Activated T-helper 9 cell treated with anti-CD3 and anti-CD28 coated beads, Interleukin-2, amount 50 U/mL, for 16 hours (primary cell): ENCODE measurements at places on chromosomes 1 and 21.

DNA sequence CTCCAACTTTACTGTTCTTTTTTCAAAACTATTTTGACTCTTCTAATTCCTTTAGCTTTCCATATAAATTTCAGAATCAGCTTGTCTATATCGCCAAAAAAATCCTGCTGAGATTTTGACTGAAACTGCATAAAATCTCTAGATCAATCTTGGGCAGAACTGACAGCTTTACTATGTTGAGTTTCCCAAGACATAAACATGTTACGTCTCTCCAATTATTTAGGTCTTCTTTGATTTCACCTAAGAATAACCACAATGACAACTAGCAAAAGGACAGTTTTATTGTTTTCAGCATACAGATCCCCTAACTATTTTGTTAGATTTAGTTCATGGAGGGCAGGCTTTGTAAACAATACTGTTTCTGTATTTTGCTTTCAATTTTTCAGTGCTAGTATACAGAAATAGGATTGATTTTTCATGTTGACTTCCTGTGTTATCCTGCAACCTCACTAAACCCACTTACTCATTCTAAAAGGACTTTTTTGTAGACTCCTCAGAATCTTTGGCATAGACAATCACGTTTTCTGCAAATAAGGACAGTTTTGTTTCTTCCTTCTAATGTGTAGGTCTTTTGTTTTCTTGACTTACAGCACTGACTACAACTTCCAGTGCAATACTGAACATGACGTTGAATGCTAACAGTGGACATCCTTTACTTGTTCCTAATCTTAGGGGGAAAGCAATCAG, 63.4 kb downstream of the NPHP4 start:
- no peak for DNase-seq

GRCh38 chr1:72227667-72228066, 54.7 kb downstream of the NEGR1 start:
- DNase-seq = no peak

GRCh38 chr21:36550761-36551160, 70.8 kb upstream of the CLDN14 start:
- DNase-seq = no peak

- no peak for DNase-seq
Observed at GRCh38 chr1:23650344-23650990, 41.1 kb upstream of the RPL11 start.

DNA sequence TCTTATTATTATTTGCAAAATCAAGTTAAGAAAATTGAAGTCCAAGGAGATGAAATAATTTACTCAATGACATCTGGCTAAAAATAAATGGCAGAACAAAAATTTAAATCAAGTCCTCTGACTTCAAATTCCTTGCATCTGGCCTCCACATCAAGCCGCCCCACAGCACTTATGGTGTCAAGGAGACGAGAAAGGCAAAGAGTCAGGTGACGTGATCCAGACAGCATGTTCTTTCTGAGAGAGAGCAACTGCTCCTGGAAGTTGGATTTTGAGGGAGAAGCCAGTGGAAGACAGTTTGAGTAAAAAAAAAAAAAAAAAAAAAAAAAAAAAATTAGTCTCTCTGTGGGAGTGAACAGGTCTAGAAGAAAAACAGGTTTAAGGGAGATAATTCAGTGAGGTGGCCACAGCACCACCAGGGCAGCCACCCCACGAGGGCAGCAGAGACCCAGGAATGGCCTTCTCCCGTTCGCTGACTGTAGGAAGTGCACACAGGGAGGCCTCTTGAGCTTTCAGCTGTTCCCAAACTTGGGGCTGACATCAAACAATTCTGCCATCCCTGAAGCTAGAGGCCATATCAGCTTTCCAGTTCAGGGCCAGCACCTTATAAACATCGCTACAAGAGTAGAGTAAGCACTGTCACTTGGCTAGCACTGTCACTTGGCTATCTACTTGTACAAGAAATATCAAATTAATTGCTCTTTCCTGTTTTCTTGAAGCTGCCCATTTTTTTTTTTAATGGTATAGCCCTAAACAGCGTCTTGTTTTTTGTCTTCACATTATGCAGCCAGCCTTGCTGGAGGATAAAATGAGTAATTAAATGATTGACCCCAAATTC, 7.8 kb downstream of the C1orf162 start:
- peak; percentile 37 for DNase-seq

DNA sequence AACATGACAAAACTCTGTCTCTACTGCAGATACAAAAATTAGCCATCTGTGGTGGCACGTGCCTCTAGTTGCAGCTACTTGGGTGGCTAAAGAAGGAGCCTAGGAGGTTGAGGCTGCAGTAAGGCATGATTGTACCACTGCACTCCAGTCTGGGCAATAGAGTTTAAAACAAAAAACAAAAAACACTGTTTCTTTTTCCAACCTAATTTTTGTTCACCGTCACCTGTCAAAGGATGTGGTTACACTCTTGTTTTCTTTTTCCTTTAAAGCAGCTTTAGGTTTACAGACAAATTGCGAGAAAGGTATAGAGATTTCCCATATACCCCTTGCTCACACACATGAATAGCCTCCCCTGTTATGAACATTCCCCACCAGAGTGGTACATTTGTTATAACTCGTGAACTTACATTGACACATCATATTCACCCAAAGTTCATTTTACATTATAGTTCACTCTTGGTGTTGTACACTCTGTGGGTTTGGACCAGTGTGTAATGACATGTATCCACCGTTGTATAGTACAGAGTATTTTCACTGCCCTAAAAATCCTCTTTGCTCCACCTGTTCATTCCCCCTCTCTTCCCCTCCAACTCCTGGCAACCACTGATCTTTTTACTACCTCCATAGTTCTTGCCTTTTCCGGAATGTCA, 26.2 kb downstream of the SMG7 start:
- DNase-seq = no peak

DNA sequence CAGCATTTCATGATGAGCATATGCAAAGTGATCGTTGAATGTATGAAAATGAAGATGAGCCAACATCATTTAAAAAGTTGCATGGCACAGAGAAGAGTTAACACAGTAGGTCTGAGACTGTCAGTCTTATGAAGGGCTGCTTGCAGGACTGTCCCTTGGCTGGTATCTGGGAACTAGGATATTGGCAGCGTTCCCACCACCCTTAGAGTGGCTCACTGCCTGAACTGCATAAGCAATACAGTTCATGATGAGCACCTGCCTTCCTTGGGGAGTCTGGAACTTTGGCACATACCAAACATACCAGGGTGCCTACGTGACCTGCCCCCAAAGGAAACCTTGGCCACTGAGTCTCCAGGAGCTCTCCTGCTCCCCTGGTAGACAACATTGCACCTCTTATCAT, 161.8 kb downstream of the DSCAM start:
- DNase-seq = no peak

GRCh38 chr1:171254859-171255258, 6.6 kb downstream of the FMO1 start:
- DNase-seq = no peak

DNA sequence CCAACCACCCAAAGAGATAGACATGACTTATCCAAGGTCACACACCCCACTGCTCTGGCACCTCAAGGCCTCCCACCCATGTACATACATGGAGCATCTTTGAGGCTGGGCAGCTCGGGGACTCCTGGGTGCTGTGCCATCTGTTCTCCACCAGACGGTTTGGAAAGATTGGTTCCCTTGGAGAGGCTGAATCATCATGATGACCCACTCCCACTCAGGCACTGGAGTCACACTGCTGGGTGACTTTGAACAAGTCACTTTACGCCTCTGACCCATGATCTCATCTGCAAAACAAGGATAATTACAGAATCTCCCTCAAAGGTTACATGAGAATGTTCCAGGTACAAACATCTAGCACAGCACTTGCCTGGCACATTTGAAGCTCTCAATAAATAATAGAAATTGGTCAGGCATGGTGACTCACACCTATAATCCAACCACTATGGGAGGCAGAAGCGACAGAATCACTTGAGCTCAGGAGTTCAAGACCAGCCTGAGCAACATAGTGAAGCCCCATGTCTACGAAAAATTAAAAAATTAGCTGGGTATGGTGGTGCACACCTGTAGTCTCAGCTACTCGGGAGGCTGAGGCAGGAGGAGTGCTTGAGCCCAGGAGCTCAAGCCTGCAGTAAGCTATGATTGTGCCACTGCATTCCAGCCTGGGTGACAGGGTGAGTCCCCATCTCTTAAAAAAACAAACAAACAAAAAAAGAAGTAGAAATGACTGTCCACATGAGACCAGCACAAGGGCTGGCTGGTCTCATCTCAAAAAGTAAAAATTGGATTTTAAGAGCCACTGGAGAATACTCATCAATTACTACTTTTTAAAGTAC, 74.9 kb downstream of the RRAGC start:
- no peak for DNase-seq

DNA sequence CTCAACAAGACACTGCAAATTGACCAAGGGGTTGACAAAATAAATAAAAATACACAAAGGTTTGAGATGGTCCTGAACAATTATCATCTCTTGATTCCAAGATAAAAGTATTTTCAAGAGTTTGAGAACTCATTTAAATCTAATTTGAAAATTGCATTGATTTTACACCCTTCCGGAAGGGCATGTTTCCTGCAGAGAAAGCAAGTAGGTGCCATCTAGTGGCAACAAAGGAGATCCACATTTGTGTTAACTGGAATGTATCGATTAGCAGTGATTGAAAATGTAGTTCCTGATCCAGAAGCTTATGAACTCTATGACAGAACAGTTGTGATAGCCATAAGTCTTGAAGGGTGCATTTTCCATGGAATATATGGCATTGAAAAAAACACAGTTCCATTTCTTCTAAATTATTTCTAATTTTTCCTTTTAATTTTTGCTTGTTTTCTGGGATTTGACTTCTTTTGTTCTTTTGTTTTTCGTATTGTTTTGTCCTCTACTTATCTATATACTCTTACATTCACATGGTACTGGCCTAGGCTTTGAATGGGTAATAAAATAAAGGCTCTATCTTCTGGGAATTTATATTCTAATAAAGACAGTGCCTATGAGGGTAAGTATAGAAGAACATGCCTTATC, 143.7 kb downstream of the DNM3 start:
- no peak for DNase-seq

- DNase-seq = no peak
Observed at GRCh38 chr1:196462086-196462485, 146.2 kb downstream of the KCNT2 start.

DNA sequence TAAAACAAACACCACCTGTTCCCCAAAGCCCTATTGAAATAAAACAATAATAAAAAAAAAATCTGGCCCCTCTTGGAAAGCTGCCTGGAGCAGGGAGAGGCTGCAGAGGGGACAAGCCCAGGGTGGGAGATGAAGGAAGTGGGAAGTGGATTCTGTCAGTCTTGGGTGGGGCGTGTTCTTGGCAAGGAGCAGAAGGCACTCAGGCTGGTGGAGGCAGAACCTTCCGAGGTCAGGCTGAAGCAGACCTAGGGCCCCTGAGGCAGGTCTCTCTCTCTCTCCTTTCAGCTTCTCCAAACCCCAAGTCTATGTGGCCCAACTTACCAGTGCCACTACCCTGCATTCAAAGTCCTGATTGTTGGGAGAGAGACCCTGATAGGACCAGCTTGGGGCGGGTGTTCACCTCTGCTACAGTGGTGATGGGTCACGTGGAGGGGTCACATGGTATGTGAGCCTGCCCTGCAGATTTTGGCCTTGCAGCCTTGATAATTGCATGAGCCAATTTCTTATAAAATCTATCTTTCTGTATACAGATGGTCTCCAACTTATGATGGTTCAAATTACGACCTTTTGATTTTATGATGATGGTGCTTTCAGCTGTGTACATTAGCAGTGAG, 145.4 kb upstream of the C1orf174 start:
- DNase-seq = no peak
